Sigmoid colon (tissue), 7 donors: ENCODE measurements at places on chromosomes 2 and 18.

GRCh38 chr18:78679031-78679430, 300.6 kb upstream of the SALL3 start:
- no peak for DNase-seq

DNA sequence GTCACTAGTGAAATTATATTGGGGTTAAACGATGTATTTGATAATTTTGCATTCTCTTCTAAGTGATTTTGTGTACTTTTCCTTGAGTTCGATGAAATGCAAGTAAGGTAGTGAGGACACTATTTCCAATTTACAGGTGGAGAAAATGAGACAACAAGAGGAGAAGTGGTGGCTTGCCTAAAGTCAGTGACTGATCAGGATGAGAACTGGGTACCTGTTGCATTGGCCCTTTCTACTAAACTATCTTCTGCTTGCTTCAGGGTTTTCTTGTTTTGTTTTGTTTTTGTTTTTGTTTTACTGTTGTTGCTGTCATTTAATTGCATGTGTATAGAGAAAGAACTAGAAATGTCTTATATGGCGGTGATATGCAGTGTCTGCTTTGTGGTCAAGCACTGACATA, 31.4 kb upstream of the FBXO11 start:
- no peak for DNase-seq

- DNase-seq: no peak
These were observed 131.6 kb upstream of the DLGAP1 start for GRCh38 chr18:4586731-4587130.

DNA sequence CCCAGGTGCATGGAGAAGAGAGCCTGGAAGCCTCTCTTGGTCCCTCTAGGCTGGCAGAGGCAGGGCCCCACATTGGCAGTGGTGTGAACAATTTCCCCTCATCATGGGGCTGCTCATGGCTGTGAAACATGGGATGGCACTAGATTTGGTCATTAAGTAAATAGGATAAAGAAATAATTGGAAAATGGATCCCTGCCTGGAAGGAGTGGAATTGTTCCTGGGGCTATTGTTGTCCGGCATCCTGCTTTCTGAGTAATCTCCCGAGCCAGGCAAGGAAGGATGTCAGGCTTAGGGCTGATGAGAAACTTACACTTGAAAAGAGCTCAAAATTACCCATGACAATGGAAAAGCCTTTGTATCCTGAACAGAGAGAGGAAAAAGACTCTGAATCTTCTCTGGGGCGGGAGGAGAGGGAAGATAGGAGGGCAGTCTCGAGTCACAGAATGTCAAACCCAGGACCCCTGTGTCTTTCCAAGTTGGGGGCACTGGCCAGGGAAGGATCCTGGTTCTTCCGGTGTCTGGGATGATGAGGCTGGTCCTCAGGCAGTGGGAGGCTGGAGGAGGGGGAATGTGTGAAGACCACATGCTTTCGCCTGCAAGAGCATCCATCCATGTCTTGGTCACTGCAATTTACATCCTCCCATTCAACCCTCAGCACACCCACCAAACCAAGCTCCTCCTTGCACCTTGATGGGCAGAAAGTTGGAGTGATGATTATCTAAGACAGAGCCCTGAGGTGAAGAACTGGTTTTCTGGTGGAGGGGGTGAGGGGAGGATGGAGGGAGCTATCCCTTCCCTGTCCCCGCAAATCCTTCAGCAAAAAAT, 27.1 kb upstream of the STEAP3 start:
- DNase-seq: no peak

DNA sequence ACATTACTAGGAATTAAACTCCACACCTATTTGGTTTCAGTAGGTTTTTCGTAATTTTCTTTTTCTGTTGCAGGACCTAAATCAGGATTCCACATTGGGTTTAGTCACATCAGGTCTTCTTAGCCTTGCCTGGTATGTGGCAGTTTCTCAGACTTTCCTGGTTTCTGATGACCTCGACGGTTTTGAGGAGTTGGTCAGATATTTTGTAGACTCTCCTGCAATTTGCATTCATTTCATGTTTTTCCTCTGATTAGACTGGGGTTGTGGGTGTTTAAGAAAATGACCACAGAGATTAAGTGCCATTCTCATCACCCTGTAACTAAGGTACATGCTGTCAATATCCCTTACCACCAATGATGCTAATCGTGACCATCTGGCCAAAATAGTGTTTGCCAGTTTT, 97.3 kb upstream of the ST6GAL2 start:
- no peak for DNase-seq

DNA sequence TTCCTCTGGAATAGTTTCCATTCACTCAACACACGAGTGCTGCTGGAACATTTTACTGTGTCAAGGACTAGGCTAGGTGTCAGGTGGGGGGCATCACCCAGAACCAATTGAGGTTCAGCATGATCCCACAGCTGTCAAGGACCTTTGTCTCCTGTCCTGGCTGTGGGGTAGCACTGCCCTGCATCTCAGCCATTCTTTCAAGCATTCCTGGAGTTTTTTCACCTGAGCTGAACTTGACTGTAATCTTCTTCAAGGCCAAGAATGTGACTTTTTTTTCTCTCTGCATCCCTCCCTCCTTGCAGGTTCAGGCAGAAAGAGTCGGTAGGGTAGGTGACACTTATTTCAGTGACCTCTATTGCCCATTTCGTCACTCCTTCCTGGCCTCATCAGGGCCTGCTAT, 3.5 kb downstream of the MAPK4 start:
- no peak for DNase-seq

DNA sequence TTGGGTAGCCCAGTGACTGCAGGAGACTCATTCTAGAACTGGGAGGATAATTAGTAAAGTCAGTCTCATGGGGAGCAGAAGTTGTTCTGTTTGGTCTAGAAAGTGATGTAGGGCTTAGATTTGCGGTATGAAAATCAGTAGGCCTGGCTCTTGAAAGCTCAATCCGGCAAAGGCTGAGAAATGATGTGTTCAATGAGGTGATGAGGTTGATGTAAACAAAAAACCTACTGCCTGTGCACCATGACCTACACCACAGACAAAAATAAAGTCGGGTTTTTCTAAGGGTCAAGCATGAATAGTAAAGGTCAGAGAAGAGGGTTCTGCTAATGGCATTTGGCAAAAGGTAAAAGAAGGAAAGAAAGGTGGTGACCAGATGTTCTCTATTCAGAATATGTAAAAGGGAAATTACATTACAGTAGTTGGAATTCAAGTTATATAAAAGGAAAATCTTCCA, 80.8 kb upstream of the COL5A2 start:
- no peak for DNase-seq

DNA sequence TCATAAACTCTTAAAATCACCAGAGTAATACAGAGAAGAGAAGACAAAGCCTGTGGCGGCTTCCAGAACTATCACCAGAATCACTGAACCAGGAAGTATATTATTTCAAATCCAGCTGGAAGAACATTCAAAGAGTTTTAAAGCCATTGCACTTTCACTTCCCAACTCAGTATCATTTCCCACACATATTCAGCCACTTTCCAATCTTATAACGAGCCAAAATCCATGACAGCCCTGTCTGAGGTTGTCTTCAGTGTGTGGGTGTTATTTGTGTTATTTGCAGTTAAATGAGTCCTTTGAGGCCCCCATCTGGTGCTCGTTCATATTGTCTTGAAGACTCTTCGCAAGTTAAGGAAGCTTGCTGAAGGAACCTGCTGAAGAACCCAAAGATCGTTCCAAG, 559.9 kb downstream of the TSN start:
- DNase-seq: no peak

- no peak for DNase-seq
These were observed 170.4 kb downstream of the PTPRM start for GRCh38 chr18:7737550-7737949.

- no peak for DNase-seq
These were observed 1076.5 kb upstream of the ZEB2 start for GRCh38 chr2:145596416-145596815.

DNA sequence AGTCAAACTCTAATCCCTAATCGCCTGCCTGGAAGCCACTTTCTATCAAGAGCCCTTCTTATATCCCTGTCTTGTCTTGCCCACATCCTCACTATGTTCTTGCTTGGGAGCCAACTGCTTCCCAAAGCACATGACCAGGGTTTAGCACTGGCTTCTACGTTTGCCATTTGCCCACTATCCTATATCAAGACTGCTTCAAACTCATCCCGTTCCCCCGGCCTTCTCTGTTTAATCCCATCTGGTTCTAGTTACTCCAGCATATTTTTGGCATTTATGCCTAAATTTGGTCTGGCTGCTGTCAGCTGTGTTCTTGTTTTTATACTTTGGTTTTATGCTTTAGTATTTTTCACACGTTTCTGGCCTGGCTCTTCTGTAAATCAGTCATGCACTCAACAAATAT, 40.2 kb downstream of the POLR1A start:
- no peak for DNase-seq

DNA sequence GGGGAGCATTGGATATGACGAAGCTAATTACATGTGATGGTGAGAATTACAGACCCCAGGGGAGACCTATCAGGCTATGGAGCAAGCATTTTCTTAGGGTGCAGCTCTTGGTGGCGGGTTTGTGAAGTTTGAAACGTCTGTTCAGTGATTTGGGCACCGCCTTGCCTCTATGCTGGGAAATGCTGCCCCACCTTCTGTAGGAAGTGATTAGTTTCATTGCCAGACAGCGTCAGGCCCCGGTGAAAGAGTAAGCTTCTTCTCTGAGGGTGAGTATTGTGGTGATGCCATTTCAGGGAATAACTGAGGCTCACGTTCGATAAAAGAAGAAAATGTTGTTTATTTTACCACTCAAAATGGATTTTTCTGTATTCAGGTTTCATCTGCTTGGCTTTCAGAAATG, 186.2 kb upstream of the CDH2 start:
- no peak for DNase-seq

GRCh38 chr2:61172671-61173070, 10.7 kb downstream of the C2orf74 start:
- no peak for DNase-seq

DNA sequence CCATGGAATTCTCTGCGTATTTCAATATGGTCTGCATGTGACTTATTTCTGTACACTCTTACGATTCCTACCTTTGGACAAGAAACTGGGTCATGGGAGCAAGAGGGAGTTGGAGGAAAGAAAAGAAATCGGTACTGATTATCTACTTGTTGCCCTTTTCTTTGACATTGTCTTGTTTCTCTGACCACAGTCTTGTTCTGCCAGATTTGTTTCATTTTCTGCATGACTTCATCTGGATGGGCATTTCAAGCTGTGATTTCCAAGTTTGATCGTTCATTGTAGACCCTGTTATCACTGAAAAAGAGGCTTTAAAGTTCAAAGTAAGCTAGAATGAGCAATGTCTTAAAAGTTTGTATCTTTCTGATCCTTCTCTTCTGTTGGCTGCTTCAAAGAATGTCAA, 2186.3 kb upstream of the CELF4 start:
- no peak for DNase-seq

DNA sequence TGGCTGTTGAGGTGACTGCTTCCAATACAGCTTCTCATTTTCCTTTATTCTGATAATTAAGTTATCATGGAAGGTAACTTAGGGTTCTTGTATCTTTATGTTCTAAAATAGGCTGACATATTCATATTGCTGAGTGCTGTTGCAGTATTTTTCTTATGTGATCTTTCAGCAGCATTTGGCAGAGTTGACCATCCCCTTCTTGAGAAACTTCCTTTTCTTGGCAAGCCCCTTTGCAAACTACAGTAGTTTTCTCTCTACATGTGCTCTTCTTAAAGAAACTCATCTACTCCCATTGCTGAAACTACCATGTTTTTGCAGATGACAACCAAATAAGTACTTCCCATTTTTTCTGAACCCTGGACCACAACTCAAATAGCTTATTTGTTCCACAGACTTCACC, 476.5 kb upstream of the TRIB2 start:
- no peak for DNase-seq

DNA sequence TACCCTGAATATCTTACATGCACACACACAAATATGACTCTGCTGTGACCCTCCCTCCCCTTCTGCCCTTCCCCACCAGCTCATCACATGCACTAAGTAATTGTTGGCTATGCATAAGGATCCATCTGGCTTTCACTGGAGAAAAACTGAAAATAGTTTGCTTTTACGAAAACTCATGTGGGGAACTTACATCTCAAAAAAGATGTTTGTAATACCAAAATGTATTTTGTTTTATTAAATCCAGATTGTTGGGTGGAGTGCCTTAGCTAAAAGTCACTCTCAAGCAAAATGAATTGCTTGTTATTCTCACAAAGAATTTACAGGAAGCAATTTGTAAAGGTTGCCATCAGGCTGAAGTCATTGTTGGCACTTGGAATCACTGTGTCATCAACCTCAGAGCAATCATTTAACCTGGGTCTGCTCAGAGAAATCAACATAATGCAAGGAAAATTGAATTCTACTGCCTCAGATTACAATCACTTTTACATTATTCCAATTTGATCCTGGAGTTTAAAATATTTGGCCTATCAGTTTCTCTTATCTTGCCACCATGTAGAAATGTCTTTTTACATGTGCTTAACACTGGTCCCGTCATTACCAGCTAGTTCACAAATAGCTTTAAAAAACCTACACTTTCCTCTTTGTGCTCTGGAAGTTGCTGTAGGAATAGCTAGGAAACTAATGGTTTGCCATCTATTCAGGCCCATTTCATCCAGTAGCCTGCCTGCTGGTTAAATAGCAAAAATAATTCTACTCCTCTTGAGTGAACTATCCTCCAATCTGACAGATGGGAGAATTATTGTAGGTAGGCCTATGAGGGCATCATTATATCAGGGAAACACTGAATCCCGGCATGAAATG, 90.3 kb upstream of the TMEM17 start:
- no peak for DNase-seq

DNA sequence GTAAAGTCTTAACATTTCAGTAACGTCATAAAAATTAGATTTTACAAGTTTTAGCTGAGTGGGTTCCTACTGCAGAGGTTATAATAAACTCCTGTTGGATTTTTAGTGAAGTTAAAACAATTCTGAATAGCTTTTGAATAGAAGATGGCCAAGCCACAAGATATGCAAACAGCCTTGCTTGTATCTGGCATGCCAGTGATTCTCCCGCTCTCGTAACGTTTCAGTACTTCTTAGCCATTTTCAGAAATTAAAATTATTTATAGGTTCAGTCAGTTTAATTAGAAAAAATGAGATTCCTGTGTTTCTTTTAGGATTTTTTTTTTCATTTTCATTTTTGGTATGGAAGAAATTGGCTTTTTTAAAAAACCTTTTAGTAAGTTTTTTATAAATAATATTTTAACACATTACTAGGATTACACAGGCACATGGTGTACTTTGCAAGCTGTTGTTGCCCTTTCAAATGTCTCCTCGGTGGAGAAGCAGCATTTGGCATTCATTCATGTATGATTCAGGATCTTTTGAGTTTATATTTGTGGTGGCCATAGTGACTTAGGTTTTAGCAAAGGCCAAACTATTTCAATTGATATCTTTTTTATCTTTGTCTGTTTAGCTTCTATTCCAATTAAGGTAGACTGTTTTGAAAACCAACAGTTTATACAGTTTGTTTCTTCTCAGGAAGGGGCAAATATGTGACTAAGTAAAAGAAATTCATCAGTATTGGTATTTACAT, 30.6 kb upstream of the RND3 start:
- DNase-seq: no peak

GRCh38 chr2:74052732-74053710, 68.3 kb downstream of the TET3 start:
- DNase-seq: no peak

- no peak for DNase-seq
These were observed 181.1 kb downstream of the SOCS6 start for GRCh38 chr18:70469916-70470315.
